Activated CD4-positive, alpha-beta T cell treated with anti-CD3 and anti-CD28 coated beads for 36 hours (primary cell): ENCODE measurements at places on chromosomes 7 and 10.
A peak's percentile ranks its signal among the peaks of the same experiment; 100 is the strongest.

DNA sequence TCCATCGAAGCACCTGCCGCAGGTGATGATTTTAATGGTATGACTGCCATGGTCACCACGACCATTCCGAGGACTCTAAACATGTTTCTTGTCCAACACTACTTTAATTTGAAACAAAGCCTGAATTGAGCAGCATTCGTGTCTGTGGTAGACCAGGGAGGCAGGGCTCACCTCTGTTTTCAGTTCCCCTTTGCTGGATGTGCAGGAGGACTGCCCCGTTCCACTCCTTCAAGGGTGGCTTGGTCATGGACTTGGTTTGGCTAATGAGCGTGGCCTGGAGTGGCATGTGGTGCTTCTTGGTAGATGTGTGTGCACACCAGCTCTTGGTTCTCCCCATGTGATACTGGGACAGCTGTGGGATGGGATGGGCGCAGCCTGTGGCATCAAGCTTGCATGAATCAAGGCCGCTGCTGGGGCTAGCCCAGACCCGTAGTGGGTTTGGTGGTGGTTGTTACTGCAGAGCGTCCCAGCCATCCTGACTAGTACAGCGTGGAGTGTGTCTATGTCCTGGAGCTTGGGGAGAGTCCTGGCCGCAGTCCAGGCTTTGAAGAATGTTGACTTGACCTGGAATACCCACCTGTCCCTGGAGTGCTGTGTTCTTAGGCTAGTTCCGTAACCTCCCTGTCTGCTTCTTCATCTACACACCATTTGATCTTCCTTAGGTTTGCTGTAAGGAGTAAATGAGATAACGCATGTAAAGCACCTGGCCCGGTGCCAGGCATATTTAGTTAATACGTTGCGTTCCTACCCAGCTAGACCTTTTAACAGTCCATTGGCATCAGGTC lies 34.8 kb downstream of the MGMT start:
- no peak for DNase-seq

- no peak for DNase-seq
Measured at GRCh38 chr7:94298943-94299342, 95.8 kb upstream of the COL1A2 start.

- DNase-seq = peak; percentile 61
Measured at GRCh38 chr10:117537436-117537903, 5.1 kb upstream of the EMX2 start.

GRCh38 chr7:1092806-1093501 lies 5.0 kb downstream of the GPER1 start:
- no peak for DNase-seq

GRCh38 chr10:60666221-60666620 lies 112.1 kb upstream of the CDK1 start:
- DNase-seq = peak; percentile 59

GRCh38 chr10:114881901-114882300 lies 56.1 kb upstream of the TRUB1 start:
- DNase-seq = no peak

GRCh38 chr7:116561697-116562483 lies 37.1 kb downstream of the CAV1 start:
- no peak for DNase-seq

DNA sequence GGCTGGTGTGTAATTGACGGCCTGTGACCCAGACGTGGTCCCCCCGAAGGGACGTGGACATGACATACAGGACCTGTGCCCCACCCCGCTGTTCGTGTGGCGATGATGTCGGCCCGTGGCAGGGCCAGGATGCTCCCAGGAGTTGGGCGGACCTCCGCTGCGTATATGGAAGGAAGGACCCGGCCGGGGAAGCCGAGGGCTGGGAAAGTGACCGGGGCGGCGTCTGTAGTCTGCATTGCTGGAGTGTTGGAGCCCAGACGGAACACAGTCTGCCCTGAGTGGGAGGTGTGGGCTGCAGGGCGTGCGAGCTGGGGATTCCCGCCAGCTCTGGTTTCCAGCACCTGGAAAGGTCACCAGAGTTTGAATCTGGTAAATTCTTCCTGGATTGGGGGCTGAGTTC lies 45.0 kb upstream of the FOXL3 start:
- no peak for DNase-seq
